ENCODE measurements at places on chromosomes 1 and 21.

DNA sequence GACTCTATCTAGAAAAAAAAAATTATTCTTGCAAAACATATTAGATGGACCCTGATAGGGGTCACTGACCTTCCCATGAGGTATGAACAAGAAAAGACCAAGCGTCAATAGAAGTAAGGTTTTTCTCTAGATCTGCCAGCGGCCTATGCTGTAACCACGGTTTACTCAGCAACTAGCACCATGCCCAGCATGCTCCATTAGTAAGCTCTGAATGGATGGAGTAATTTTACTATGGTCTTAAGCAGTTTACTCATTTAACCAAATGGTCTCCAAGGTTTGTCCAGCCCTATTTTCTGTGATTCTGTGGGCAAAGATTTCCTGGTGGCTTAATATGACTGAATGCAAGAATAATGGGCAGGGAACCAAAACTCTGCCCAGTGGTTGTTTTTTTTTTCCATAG lies 113.9 kb downstream of the ADSS2 start:
- DNase-seq: no peak

GRCh38 chr1:243980471-243980870 lies 70.6 kb upstream of the ZBTB18 start:
- DNase-seq: no peak

DNA sequence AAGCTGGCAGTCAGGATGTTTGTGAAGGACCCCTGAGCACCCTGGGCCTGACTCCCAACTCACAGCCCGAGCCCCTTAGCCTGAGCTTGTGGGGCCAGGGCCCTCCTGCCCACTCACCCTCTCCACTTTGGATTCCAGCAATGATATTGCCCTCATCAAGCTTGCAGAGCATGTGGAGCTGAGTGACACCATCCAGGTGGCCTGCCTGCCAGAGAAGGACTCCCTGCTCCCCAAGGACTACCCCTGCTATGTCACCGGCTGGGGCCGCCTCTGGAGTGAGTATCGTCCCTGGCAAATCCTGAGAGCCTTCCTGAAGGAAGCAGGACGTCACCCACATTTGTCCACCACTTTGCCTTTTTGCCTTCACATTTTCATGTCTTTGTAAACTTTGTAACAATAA lies 5.0 kb downstream of the CTRC start:
- DNase-seq: no peak

DNA sequence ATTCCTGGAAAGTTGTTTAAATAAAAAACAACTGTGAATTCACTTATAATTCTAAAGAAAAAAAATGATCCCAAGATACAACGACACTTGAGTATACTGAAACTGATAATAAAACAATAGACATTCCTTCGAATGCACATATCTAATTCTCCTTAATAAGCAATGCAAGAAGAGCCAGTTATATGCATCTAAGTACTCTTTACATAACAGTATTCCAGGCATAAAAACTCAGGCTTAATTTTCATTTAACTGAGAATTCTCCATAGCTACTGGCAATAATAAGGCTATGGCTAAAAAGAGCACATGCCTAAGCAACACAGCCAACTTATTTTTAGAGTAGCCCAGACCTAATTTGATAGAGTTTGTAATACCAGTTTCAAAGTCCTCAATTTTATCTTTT lies 31.2 kb downstream of the SASS6 start:
- DNase-seq: no peak

DNA sequence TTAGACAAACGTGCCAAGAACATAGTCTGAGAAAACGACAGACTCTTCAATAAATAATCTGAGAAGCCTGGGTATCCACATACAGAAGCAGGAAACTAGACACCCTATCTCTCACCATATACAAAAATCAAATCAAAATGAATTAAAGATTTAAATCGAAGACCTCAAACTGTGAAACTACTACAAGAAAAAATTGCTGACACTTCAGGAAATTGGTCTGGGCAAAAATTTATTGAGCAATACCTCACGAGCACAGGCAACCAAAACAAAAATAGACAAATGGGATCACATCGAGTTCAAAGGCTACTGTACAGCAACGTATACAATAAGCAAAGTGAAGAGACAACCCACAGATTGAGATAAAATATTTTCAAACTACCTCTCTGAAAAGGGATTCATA lies 292.8 kb upstream of the RGS18 start:
- DNase-seq: no peak

- no peak for DNase-seq
Measured at GRCh38 chr1:23838401-23838866, 13.2 kb upstream of the HMGCL start.

GRCh38 chr1:29122682-29123052 lies 1.0 kb downstream of the TMEM200B start:
- DNase-seq: no peak

GRCh38 chr1:38611664-38612211 lies 247.8 kb downstream of the RRAGC start:
- DNase-seq: no peak

DNA sequence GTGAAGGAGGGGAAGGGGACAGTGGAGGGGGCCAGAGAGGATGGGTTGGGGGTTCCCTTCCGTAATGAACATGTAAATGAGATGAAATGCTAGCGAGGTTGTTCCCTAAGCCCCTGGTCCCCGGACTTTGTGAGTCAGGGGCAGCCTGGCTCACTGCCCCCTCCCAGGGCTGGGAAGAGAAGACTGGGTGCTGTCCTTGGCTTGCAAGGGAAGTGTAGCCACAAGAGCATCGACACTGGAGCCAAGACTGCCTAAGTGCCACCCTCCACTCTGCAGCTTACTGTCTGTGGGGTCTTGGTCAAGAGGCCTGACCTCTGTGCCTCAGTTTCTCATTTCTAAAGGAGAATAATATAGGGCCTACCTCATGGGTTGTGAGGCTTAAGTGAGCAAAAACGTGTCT lies 483 bp downstream of the PEAR1 start:
- DNase-seq: no peak

- no peak for DNase-seq
Measured at GRCh38 chr1:159919236-159919865, 6.0 kb downstream of the TAGLN2 start.

DNA sequence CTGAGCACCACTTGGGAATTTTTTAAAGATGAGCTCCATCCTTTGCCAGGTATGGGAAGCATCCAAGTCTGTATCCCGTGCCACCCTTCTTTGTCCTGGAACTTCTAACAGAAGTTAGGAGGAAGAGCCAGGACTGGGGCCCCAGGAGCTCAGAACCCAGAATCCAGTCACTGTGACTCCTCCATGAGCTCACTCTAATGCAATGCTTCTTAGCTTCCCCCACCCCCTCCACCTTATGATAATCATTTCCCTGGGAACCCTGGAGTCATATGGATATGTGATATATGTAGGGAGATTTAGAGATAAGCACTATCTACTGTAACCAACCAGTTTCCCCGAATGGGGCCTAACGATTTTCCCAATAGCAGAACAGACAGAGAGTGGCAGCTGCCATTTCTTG lies 758 bp upstream of the SPRR5 start:
- no peak for DNase-seq

DNA sequence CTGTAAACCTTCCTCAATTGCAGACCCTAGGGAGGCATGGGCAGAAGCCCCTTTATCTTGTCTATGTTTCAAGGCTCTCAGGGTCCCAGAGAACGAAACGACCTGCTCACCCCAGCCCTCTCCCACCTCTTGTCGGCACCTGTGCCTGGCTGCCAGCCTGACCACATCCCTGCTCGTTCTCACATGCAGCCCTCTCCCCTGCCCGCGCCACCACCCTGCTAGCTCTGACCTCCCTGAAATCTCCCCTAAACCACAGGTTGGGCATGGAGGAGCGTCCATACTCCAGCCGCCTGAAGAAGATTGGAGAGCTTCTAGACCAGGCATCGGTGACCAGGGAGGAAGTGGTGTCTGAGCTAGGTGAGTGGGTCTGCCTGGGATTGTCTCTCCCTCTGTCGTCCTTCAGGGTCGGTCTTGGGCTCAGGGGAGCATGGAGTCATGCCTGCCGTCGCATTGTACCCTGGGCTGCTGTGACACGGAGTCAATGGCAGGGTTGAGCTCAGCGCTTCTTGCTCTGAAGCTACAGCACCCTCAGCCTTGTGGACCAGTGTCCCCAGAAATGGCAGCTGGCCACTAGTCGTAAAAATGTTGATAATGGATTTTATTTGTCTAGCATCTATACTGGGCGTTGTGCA lies 3.6 kb downstream of the ADPRS start:
- no peak for DNase-seq

Data from renal cortex interstitium (tissue), 15 donors.